H1 (cell line): ENCODE measurements at places on chromosomes 7 and 10. TPM values are rescaled to one million over a fixed set of nuclear protein-coding genes. Genes with fewer than 3 reads are reported as not detected.

Gene RAPGEF5
- polyA plus RNA-seq, result 2.4 and 4.4 TPM in 2 replicates

Gene MRLN
- 0.21 TPM in 1 of 2 replicates, not detected in the other for polyA plus RNA-seq

Gene WDR86
- polyA plus RNA-seq, result 12.7 and 22.1 TPM in 2 replicates

Gene LDB3
- 0.17 and 0.20 TPM in 2 replicates for polyA plus RNA-seq

GRCh38 chr10:48478980-48479811 is 125.7 kb downstream of the ARHGAP22 start:
- no peak for DNase-seq

Gene MRC1
- 0.02 and 0.03 TPM in 2 replicates for polyA plus RNA-seq

GRCh38 chr10:69502589-69502988 is 51.3 kb downstream of the TSPAN15 start:
- no peak for DNase-seq

GRCh38 chr7:36207451-36208291 is 54.6 kb downstream of the EEPD1 start:
- no peak for DNase-seq

Gene ZNF425
- 3.4 and 4.5 TPM in 2 replicates for polyA plus RNA-seq

DNA sequence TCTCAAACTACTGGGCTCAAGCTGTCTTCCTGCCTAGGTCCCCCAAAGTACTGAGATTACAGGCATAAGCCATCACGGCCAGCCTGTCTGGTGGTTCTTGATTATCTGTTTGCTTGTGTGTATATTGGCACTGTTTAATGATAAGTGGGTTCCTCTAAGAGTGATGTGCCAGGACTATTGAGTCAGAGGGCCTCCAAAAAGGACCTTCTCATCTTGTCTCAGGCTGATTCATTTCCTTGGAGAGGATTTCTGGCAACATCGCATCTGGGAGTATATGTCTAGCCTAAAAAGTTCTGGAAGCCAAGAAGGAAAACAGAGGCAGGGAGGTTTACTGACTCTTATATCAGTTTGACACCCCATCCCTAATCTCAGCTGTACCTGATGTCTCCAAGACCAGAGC is 27.1 kb upstream of the AKAP9 start:
- DNase-seq, result no peak

- no peak for DNase-seq
These were observed 43.2 kb downstream of the CCNY start for GRCh38 chr10:35379226-35380137.

DNA sequence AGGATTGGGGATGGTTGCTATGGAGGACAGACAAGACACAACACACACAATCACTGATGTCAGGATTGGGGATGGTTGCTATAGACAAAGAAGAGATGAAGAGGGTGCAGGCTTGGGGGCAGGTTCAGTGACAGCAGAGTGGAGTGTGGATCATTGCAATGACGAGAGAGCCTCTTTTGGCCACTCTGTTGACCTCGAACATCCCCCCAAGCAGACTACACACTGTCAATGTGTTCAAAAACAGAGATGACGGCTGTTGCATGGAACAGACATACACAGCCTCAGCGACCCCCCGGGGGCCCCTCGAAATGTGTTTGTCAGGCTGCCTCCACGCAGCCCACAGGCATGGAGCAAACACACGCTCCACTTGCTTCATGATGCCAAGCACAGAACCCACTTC is 133.0 kb downstream of the PTPRN2 start:
- DNase-seq, result no peak

Gene PNLIPRP2
- polyA plus RNA-seq, result 0.11 and 0.13 TPM in 2 replicates

Gene C10orf95
- polyA plus RNA-seq, result 0.48 and 0.80 TPM in 2 replicates

Gene C10orf105
- polyA plus RNA-seq, result 0.71 and 1.4 TPM in 2 replicates

Gene EBLN1
- not detected in 2 replicates for polyA plus RNA-seq

- no peak for DNase-seq
These were observed 40.9 kb downstream of the DLD start for GRCh38 chr7:107931740-107932515.

Gene C10orf53
- polyA plus RNA-seq, result not detected in 2 replicates

DNA sequence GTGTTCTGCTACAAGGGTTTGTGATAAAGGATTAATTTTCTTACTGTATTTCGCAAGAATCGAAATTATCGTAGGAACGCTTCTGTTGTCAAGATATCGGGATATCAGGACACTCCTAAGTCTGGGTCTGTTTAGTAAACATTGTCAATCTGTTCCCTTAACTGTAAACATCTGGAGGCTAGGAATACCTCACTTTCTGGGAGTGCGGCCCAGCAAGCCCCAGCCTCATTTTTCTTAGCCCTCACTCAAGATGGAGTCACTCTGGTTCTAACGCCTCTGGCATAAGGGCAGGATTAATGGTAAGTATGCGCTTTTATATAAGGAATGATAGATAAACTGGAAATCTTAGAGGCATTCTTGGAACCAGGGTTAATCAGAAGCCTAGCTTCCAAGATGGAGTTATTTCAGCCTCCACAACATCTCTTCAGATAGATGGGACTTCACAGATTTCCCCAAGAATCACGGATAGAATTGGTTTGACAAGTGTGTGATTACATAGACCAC is 30.1 kb upstream of the CCL24 start:
- no peak for DNase-seq

- DNase-seq, result no peak
These were observed 142.7 kb downstream of the TRIL start for GRCh38 chr7:28815369-28815927.

DNA sequence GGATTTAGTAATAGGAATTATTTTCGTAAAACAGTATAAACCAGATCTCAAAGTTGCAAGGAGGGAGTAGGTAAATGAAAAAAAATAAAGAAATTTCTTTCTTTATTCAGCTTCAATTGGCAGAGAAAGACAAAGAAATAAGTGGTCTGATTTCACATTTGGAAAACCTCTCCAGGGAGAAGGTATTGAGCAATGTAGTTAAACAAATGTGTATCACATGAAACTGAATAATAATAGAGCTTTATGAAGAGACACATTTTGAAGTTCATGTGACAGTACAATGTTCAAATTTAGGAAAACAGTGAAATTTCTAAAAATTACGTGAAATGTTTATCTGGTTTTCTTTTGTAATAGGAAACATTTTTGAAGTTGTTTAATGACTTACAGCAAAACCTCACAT is 63.0 kb downstream of the TAX1BP1 start:
- DNase-seq, result no peak

Gene ANAPC16
- 33.6 and 53.1 TPM in 2 replicates for polyA plus RNA-seq

DNA sequence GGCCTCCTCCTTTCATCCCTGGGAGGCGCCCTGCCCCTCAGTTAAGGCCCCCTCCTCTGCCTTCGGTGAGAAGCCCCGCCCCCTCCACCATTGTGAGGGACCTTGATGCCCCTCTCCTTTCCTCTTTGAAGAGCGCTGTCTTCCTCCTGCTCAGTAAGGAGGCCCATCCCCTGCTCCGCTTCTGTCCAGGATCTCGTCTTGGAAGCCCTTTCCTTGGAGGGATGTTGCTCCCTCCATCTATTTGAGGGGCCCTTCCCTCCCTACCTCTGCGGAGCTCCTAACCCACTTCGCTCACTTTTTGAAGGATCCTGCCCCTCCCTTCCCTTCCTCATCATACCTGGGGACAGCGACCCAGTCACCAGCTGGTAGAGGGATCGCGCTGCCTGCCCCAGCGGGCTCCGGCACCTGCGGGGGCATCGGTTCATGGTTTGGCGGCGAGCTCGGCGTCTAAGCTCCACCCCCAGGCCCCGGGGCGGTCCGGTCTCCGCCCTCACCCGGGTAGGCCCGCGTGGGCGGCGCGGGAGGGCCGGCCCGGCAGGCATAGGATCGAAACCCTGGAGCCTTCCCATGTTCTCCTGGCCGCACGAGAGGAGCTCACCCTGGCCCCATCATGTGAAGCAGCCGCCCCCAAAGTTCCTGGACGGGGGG is 4.1 kb downstream of the KCNIP2 start:
- DNase-seq, result peak; percentile 85

GRCh38 chr7:91230100-91230499 is 34.1 kb upstream of the FZD1 start:
- no peak for DNase-seq

DNA sequence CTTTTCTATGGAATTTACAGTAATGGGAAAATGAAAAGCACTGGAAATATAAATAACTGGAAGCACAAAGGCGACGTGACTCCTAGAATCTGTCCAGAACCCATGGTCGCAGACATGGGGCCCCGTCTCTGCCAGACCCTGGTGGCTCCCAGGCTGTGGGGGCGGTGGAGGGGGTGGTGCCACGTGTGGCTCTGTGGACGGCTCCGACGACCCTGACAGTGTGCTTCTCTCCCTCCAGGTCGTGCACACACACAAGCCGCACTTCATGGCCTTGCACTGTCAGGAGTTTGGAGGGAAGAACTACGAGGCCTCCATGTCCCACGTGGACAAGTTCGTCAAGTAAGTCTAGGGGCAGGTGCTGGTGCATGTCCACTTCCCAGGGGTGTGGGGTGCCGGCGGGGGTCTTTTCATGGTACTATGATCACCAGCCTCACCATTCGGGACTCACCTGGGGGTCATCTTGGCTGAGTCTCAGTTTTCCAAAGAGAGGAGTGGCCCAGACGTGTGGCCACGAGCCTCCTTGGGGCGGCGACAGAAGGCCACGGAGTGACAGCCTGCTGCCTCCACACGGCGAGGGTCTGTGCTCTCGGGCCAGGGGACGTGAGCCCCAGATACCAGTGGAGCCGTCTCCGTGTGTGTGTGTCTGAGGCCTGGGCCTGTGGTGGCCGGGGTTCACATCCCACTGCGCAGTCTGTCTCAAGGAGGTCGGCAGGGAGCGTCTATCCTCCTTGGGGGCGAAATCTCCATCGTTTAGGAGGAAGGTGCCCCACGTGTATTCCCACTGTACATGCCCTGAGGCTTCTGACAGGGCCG is 108.2 kb downstream of the INPP5A start:
- no peak for DNase-seq

DNA sequence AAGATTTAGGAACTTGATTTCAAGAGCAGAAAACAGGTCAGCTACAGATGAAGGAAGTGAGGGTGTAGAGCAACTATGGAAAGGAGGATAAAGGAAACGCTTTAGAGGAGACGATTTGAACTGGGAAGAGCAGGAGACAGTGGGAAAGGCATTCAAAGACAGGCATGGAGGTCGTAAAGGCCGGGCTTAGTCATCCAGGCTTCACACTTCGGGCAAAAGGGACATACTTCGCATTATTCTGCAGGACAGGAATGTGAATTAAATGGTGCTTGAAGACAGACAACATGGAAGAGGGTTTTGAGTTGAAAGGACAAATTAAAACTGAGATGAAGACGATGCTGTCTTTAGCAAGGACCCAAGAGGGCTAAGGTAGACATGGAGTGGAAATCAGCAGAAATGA is 8.1 kb downstream of the FAM171A1 start:
- no peak for DNase-seq

- no peak for DNase-seq
These were observed 397.9 kb downstream of the INHBA start for GRCh38 chr7:41305001-41305400.
